Bronchus fibroblast of lung (primary cell): ENCODE measurements at places on chromosomes 6 and 20. TPM values are rescaled to one million over a fixed set of nuclear protein-coding genes. Genes with fewer than 3 reads are reported as not detected.

The YTHDF1 gene
- total RNA-seq: 16.2 and 20.2 TPM in 2 replicates

The COX7A2 gene
- 928 and 981 TPM in 2 replicates for total RNA-seq

The PTGIS gene
- total RNA-seq: 0.15 and 0.17 TPM in 2 replicates

The MATN4 gene
- not detected in 2 replicates for total RNA-seq

The COL19A1 gene
- total RNA-seq: not detected in 2 replicates

The HLA-DQB1 gene
- not detected in 2 replicates for total RNA-seq

The ADGRF1 gene
- total RNA-seq: not detected in 2 replicates

The GPSM3 gene
- 11.3 and 15.0 TPM in 2 replicates for total RNA-seq

The OR12D3 gene
- not detected in 2 replicates for total RNA-seq

The EYA4 gene
- total RNA-seq: 8.1 and 8.2 TPM in 2 replicates

The MDFI gene
- 7.0 and 7.6 TPM in 2 replicates for total RNA-seq

The PEDS1 gene
- 31.8 and 33.0 TPM in 2 replicates for total RNA-seq

The FAM83C gene
- total RNA-seq: under 0.01 TPM in 1 of 2 replicates, not detected in the other

The PTK6 gene
- not detected in 2 replicates for total RNA-seq

The ULBP1 gene
- 3.6 and 4.0 TPM in 2 replicates for total RNA-seq

The MRPL18 gene
- 91.5 and 102 TPM in 2 replicates for total RNA-seq

The SNAI1 gene
- total RNA-seq: 1.6 and 2.5 TPM in 2 replicates

The MRAP2 gene
- total RNA-seq: 0.15 TPM in 1 of 2 replicates, not detected in the other

The TGM3 gene
- total RNA-seq: not detected in 2 replicates

The TSBP1 gene
- total RNA-seq: not detected in 2 replicates

The SLC22A7 gene
- total RNA-seq: not detected in 2 replicates

The WFDC10B gene
- total RNA-seq: not detected in 2 replicates

The TRIM31 gene
- total RNA-seq: not detected in 2 replicates

The MICB gene
- total RNA-seq: 22.4 and 24.2 TPM in 2 replicates

The PDYN gene
- total RNA-seq: not detected in 2 replicates

The OPN5 gene
- total RNA-seq: not detected in 2 replicates

The CLVS2 gene
- total RNA-seq: not detected in 2 replicates

The SSTR4 gene
- not detected in 2 replicates for total RNA-seq

The TCP11 gene
- 0.15 and 0.50 TPM in 2 replicates for total RNA-seq

The IL17F gene
- total RNA-seq: not detected in 2 replicates

The TREM1 gene
- 0.15 TPM in 1 of 2 replicates, not detected in the other for total RNA-seq

The ENPP4 gene
- total RNA-seq: 0.59 and 0.84 TPM in 2 replicates

The BMP2 gene
- 2.2 and 3.2 TPM in 2 replicates for total RNA-seq

The SUMO4 gene
- 0.67 TPM in 1 of 2 replicates, not detected in the other for total RNA-seq

The POM121L2 gene
- total RNA-seq: not detected in 2 replicates

The MTFR2 gene
- 9.2 and 13.6 TPM in 2 replicates for total RNA-seq

The PNLDC1 gene
- not detected in 2 replicates for total RNA-seq

The MACROD2 gene
- total RNA-seq: not detected in 2 replicates

The CLPSL2 gene
- not detected in 2 replicates for total RNA-seq

The HTR1E gene
- not detected in 2 replicates for total RNA-seq

The KCNK16 gene
- total RNA-seq: not detected in 2 replicates

The NDUFAF5 gene
- total RNA-seq: 14.3 and 18.3 TPM in 2 replicates

The SPEF1 gene
- 0.15 and 0.17 TPM in 2 replicates for total RNA-seq

The DHX16 gene
- total RNA-seq: 25.1 and 29.6 TPM in 2 replicates

The CFB gene
- total RNA-seq: 2.0 and 2.7 TPM in 2 replicates

The PKIB gene
- total RNA-seq: 0.59 and 1.7 TPM in 2 replicates

The DNMT3B gene
- total RNA-seq: 3.0 and 4.0 TPM in 2 replicates

The PLCB4 gene
- total RNA-seq: 1.3 and 1.8 TPM in 2 replicates

The IMPG1 gene
- total RNA-seq: 0.30 TPM in 1 of 2 replicates, not detected in the other

The FOXF2 gene
- total RNA-seq: 16.4 and 23.2 TPM in 2 replicates

The CBLN4 gene
- total RNA-seq: not detected in 2 replicates

The HDGFL1 gene
- total RNA-seq: not detected in 2 replicates

The MYMX gene
- total RNA-seq: not detected in 2 replicates

The SLC22A2 gene
- total RNA-seq: not detected in 2 replicates

The EMILIN3 gene
- 0.30 and 0.34 TPM in 2 replicates for total RNA-seq

The SMIM28 gene
- not detected in 2 replicates for total RNA-seq

The ASIP gene
- total RNA-seq: not detected in 2 replicates
